Chondrocyte (in vitro differentiated cells): ENCODE measurements at places on chromosomes 2 and 18. TPM values are rescaled to one million over a fixed set of nuclear protein-coding genes. Genes with fewer than 3 reads are reported as not detected.

- DNase-seq: no peak
- no peak overlapping the region for H3K27ac ChIP-seq
These were observed 24.1 kb downstream of the COL6A3 start for GRCh38 chr2:237389831-237390230.

DNA sequence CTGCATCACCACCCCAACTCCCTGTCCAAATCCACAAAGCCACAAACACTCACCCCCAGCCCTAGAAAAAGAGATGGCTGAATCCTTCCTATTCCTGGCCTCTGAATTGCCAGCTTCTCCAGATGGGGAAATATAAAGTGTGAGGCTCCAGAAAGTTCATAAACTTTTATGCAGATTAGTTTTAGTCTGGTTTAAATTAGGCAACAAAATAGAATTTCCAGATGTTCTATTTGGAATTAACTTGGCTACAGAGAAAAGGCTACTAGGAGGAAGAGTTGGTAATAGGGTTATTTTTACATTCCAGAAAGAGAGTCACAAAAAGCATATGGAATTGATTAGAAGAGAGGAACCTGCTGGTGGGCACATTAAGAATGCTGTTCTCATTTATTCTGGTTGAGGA is 56.0 kb downstream of the EN1 start:
- no peak for DNase-seq
- H3K36me3 ChIP-seq: no peaks in the 10 kb centered on the region
- H3K4me1 ChIP-seq: no peaks in the 10 kb centered on the region
- no peak overlapping the region for H3K27ac ChIP-seq
- no peak overlapping the region for H3K4me3 ChIP-seq

GRCh38 chr2:240425697-240426096 is 9.8 kb upstream of the GPC1 start:
- no peak overlapping the region for H3K4me3 ChIP-seq
- H3K27ac ChIP-seq: no peak overlapping the region
- H3K27me3 ChIP-seq: no peaks in the 10 kb centered on the region
- H3K4me1 ChIP-seq: no peaks in the 10 kb centered on the region
- DNase-seq: no peak
- H3K36me3 ChIP-seq: no peaks in the 10 kb centered on the region

DNA sequence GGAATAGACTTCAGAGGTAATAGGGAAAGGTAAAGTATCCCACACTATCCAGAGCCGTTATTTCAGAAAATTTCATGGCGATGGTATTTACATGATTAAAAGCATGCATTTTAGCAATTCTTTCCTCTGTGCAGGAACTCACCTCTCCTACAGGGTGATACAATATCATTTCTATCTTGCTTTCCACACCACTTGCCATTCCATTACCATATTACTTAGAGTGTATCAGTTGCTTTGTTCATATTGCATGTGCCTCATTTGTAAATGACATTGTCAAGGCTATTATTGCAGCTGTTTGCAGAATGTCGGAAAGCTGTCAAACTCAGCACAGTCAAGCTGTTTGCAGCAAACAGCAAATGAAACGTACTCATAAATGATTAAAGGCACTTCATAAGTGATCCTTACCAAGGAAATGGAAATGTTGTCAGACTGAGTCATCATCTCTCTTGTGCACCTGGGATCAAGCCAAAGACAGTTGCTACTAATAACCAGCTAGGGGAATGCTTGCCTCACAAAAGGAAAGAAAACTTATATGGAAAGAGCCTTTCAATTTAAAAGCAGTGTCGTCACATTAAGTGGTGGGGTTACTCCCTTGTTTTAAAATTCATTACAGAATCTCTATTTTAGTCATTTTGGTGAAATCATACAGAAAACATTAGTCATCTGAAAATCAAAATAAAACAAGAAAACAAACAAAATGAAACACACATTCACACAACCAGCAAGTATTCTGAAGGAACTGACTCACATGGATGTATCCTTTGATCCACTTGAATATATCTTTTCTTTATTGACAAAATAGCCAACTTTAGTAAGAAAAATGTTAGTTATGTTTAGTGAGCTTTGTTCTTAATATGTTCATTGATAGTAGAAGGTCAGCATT is 1064.1 kb upstream of the CNTNAP5 start:
- H3K27ac ChIP-seq: no peak overlapping the region
- no peak for DNase-seq
- H3K4me1 ChIP-seq: peaks cover 9% of the 10 kb centered on the region
- no peak overlapping the region for H3K4me3 ChIP-seq
- H3K36me3 ChIP-seq: no peaks in the 10 kb centered on the region

- no peak overlapping the region for H3K4me3 ChIP-seq
- no peaks in the 10 kb centered on the region for H3K4me1 ChIP-seq
- no peaks in the 10 kb centered on the region for H3K27me3 ChIP-seq
These were observed 333.0 kb downstream of the GRB14 start for GRCh38 chr2:164288235-164288634.

DNA sequence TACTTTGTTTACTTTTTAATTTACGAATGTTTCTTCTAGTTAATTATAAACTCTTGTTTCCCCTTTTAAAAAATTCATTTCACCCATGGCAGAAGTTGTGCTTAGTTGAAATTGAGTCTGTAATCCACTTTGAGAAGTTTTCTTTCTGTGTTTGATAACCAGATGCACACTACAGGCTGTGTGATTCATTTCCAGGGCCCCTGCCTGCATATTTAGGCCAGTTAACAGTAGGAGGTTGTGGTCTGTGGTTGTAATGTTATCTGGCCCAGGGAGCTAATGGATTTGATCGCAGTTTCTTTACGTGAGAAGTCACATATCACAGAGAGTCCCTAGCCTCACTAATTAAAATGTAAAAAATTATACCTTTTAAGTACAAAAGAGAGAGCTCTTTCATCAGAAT is 3.3 kb downstream of the CDH7 start:
- H3K36me3 ChIP-seq: no peaks in the 10 kb centered on the region
- no peak overlapping the region for H3K4me3 ChIP-seq
- H3K27me3 ChIP-seq: peaks cover 58% of the 10 kb centered on the region
- no peak overlapping the region for H3K27ac ChIP-seq
- H3K4me1 ChIP-seq: peaks cover 14% of the 10 kb centered on the region
- DNase-seq: no peak

DNA sequence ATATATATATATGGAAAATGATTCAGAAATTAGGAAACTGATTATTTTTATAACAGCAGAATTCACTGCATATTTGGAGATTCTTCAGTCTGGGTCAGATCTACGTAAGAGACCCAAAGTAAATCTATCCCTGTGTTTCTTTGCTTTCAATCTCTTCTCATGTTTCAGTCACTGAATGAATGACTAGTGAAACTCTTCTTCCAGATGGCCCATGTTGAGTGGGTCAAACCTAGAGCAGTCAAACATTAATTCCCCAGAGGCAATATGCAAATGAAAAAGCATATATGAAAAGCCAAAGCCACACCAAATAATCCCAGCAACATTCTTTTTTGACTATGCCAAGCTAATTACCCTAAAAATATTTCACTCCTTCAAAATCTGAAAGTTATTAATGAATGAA is 317.3 kb downstream of the RBM43 start:
- peaks cover 2% of the 10 kb centered on the region for H3K4me1 ChIP-seq
- H3K36me3 ChIP-seq: no peaks in the 10 kb centered on the region
- no peak overlapping the region for H3K27ac ChIP-seq

DNA sequence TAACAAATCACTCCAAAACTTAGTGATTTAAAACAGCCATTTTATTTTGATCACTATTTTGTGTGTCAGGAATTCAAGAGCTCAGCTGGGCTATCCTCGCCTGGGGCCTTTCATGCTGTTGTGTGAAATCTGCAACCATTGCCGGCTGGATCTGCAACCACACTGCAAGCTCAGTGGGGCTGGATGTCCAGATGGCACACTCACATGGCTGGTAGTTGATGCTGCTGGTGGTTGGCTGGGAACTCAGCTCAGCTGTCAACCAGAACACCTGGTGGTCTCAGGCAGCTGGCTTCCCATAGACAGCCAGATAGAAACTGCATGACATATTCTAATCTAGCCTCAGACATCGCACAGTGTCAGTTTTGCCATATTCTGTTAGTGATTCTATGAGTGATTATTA is 30.6 kb upstream of the AP1S3 start:
- no peak overlapping the region for H3K27ac ChIP-seq
- peaks cover 16% of the 10 kb centered on the region for H3K36me3 ChIP-seq
- no peak overlapping the region for H3K4me3 ChIP-seq
- no peak for DNase-seq
- H3K27me3 ChIP-seq: no peaks in the 10 kb centered on the region

DNA sequence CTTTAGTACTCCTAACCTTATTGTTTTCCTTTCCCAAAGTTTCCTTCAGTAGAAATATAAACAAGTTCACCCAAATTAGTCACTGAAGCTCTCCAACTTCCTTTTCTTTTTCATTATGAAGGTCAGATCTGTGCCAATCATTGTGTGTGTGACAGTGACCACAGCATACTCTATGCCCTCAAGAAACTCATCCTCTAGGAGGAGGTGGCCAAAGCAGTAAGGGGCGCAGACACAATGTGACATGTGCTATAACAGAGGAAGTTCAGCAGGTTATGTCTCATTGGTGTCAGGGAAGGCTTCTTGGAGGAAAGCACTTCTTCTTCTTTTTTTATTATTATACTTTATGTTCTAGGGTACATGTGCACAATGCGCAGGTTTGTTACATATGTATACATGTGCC is 60.0 kb upstream of the PSME4 start:
- peaks cover 2% of the 10 kb centered on the region for H3K36me3 ChIP-seq
- no peak overlapping the region for H3K4me3 ChIP-seq
- H3K4me1 ChIP-seq: no peaks in the 10 kb centered on the region
- no peaks in the 10 kb centered on the region for H3K27me3 ChIP-seq
- no peak for DNase-seq

- DNase-seq: no peak
- H3K4me1 ChIP-seq: peaks cover 30% of the 10 kb centered on the region
- H3K36me3 ChIP-seq: no peaks in the 10 kb centered on the region
- H3K4me3 ChIP-seq: peak overlapping the region; percentile 11
- H3K27ac ChIP-seq: peak overlapping the region; percentile 94
These were observed 38.4 kb downstream of the PAX8 start for GRCh38 chr2:113240150-113240914.

DNA sequence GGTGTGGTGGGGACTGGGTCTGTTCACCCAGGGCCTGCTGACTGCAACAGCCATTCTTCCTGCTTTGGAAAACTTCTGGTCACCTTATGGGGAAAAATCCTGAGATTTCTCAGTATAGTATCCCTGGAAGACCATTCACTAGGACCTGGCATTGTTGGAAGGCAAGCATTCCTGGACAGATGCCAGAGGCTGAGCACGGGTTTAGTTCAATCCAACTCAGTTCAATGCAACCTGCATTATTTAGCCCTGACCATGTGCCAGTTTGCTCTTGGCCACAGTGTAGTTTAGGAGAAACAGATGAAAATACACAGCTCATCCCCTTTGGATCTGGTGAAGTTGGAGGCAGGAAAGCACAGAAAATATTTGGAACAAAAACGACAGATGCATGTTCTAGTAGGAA is 95.9 kb downstream of the LPIN1 start:
- no peaks in the 10 kb centered on the region for H3K27me3 ChIP-seq
- no peak for DNase-seq

DNA sequence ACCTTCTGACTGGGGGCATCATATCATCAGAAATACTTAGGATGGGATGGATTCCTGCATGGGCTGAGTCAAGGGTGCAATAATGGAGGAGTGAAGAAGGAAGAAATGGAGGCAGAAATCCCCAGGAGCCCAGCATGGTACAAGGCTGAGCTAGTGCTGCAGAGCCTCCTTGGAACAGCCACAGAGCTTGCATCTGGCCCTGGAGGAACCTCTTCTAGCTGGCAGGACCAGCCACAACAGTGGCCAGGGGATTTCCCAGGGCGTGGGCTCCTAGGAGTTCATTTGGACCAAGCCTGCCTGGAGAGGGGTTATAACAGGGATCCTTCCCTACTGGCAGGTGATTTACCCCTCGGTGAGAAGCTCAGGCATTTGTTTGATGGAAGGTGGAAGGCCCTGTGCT is 4.7 kb upstream of the IL37 start:
- H3K27me3 ChIP-seq: peaks cover 7% of the 10 kb centered on the region
- H3K4me3 ChIP-seq: no peak overlapping the region
- no peaks in the 10 kb centered on the region for H3K36me3 ChIP-seq
- DNase-seq: no peak
- H3K4me1 ChIP-seq: no peaks in the 10 kb centered on the region
- H3K27ac ChIP-seq: no peak overlapping the region

GRCh38 chr2:241933179-241933911 is 63.8 kb downstream of the RTP5 start:
- peaks cover 17% of the 10 kb centered on the region for H3K4me1 ChIP-seq
- H3K36me3 ChIP-seq: no peaks in the 10 kb centered on the region
- DNase-seq: no peak
- H3K27ac ChIP-seq: peak overlapping the region; percentile 18
- no peak overlapping the region for H3K4me3 ChIP-seq

- peaks cover 11% of the 10 kb centered on the region for H3K27me3 ChIP-seq
- no peaks in the 10 kb centered on the region for H3K36me3 ChIP-seq
These were observed 463 bp upstream of the ALPP start for GRCh38 chr2:232377841-232378734.

- DNase-seq: no peak
- H3K27me3 ChIP-seq: no peaks in the 10 kb centered on the region
- H3K27ac ChIP-seq: peak overlapping the region; percentile 47
- H3K36me3 ChIP-seq: peaks cover 15% of the 10 kb centered on the region
- peaks cover 68% of the 10 kb centered on the region for H3K4me1 ChIP-seq
- no peak overlapping the region for H3K4me3 ChIP-seq
These were observed 5.9 kb downstream of the RIOK3 start for GRCh38 chr18:23458830-23459529.

DNA sequence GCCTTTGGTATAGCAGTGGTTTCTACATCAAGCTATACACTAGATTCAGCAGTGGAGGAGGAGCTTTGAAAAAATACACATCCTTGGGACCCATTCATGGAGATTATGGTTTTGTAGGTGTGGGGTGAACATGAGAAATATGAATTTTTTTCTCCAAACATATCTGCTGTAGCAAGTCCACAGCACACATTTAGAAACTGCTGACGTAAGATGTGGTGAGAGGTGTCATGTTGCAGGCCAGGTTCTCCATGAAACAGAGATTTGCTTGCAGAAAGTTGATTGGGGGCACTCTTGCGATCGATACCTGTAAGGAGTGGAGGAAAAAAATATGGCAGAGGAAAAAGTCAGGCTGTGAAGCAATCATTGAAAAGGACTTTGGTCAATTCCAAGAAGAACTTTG is 67.9 kb downstream of the FASTKD2 start:
- peaks cover 8% of the 10 kb centered on the region for H3K36me3 ChIP-seq
- DNase-seq: no peak
- H3K27ac ChIP-seq: no peak overlapping the region
- H3K27me3 ChIP-seq: no peaks in the 10 kb centered on the region
- no peak overlapping the region for H3K4me3 ChIP-seq

DNA sequence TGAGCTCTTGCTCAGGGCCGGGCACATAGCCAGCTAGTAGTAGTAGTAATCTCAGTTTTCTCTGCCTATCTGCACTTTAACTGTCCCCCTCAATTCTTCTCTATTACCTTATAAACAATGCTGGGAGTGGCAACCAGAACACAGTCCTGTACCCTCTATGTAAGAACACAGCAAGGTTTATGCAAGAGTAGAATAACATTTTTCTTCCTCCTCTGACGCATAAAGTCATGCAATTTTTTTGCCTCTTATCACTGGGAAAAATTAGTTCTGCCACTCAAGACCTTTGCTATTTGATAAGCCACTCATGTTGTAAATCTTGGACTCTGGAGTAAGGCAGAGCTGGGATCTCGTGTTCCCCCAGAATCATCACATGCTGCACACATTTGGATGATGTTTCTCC is 200.7 kb upstream of the SOX11 start:
- DNase-seq: no peak
- H3K27ac ChIP-seq: no peak overlapping the region
- no peaks in the 10 kb centered on the region for H3K4me1 ChIP-seq
- peaks cover 5% of the 10 kb centered on the region for H3K27me3 ChIP-seq

VIT gene
- total RNA-seq: 0.15 to 2.6 TPM in 2 of 3 replicates, not detected in the other

DSG1 gene
- total RNA-seq: not detected in 3 replicates

CSRNP3 gene
- total RNA-seq: 3.7 to 8.2 TPM (median 3.7 TPM) in 3 replicates

RUFY4 gene
- not detected in 3 replicates for total RNA-seq

HOXD8 gene
- not detected in 3 replicates for total RNA-seq

CYBRD1 gene
- 84.5 to 139 TPM (median 88.5 TPM) in 3 replicates for total RNA-seq

GRHL1 gene
- total RNA-seq: 0.31 to 0.59 TPM (median 0.42 TPM) in 3 replicates

ADD2 gene
- 0.15 to 0.23 TPM in 2 of 3 replicates, not detected in the other for total RNA-seq
